ENCODE measurements at places on chromosomes 13 and 19.

- DNase-seq = no peak
These were observed 11.4 kb downstream of the CHAMP1 start for GRCh38 chr13:114325729-114326128.

DNA sequence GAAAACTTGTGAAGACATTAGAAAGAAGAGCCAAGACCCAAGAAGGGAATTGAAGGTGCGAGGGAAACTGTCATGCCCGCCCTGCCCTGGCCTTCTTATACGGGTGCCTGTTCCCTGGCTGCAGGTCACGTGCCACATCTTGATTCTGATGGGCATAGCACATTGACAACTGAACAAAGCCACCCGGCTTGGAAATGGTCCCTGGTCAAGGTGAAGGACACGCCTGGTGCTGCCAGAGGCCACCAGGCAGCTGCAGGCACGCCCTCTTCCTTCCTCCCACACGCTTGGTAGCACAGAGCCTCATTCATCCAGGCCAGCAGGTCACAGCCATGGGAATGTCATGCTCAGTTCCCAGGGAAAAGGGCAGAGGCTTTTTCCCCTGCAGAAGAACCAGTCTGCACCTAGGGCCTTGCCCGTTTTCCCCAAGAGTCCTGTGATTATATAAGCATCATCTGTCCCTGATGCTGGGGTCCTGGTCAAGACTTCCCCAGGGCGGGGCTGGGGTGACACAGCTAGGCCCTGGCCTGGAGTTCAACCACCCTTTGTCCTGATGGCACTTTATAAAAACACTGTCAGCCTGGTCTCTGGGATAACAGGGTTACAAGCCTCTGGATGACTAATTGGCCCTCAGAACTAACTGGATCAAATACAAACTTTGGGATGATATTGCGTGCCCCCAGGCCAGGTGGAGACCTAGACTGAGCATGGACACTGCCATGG lies 56.0 kb downstream of the CDADC1 start:
- no peak for DNase-seq

DNA sequence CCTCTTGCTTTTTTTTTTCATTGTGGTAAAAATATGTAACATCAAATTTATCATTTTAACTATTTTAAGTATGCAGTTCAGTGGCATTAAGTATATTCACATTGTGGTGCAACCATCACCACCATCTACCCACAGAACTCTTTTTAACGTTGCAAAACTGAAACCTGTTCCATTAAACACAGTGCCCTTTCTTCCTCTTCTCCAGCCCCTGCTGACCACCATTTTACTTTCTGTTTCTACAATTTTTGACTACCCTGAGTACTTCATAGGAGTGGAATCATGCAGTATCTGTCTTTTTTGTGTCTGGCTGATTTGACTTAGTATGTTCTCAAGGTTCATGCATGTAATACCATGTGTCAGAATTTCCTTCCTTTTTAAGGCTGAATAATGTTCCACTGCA lies 153.1 kb downstream of the FGF9 start:
- DNase-seq = no peak

DNA sequence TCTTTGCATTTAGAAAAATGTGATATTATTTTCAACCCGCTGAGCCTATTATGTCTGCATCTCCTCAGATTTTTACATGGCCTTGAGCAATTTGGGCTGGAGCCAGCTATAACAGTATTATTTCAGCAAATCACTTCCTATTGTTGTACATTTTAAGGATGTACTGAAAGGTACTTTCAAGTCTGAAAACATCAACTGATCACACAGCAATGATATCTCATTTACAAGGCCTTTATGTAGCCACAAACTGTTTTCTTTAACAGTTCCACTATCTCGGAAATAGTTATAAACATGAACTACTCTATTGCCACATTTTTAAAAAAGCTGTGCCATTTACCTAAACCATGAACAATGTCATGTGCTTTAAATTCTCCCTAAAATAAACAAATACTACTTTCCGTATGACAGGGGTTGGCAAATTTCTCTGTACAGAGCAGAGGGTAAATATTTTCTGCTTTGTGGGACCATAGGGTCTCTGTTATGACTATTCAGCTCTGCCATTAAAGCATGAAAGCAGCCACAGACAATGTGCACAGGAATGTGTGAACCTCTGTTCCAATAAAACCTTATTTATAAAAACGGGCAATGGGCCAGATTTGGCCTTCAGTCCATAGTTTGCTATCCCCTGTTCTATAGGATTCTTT lies 560.4 kb downstream of the GPC6 start:
- no peak for DNase-seq

GRCh38 chr19:8302357-8302691 lies 5.8 kb downstream of the CD320 start:
- DNase-seq = no peak

DNA sequence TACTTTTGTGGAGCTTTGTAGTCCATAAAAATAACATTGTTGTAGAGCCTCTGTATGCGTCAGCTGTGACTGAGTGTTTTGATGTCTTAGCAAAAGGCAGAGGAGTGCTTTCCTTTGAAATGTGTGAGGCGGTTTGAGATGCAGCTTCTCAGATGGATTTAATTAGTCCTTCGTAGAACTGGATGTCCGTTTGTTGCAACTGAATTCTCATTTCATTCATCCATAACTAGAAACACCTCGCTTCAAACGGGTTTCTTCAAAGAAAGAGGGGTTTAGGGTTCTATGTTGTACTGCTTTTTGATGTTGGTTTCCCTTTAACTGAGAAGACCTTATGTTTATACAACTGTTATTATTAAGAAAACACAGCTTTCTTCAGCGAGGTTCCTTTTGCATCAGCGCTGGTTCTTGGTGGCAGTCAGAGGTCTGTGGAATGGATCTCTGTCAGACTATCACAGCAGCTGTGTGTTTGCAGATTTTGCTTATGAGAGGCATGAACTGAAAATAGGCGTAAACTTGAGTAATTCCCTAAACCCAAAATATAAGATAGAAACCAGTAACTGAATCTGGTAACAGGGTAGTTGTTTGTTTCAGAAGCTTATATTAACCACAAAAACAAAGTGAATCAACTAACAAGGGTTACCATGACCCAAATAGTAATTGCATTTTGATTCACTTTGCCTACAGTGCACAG lies 194.4 kb downstream of the GGACT start:
- DNase-seq = no peak

DNA sequence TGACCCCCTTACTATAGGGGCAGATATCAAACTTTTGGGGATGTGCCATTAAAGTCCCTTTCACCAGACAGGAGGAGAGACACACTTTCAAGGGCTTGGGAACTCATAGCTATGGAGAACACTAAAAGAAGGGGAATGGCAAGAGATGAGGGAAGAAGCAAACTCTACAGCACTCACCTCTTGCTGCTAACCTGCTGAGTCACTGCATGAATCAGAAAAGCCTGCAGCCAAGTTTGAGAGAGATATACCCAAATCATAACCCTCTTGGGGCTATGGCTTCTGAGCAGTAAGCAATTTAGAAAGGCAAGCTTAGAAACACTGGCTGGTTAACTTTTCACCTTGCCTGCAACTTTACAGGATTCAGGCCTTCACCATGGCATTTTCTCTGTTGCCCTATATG lies 1028.0 kb downstream of the UQCRFS1 start:
- no peak for DNase-seq

- no peak for DNase-seq
These were observed 487.4 kb downstream of the LMO7 start for GRCh38 chr13:76123548-76123947.

DNA sequence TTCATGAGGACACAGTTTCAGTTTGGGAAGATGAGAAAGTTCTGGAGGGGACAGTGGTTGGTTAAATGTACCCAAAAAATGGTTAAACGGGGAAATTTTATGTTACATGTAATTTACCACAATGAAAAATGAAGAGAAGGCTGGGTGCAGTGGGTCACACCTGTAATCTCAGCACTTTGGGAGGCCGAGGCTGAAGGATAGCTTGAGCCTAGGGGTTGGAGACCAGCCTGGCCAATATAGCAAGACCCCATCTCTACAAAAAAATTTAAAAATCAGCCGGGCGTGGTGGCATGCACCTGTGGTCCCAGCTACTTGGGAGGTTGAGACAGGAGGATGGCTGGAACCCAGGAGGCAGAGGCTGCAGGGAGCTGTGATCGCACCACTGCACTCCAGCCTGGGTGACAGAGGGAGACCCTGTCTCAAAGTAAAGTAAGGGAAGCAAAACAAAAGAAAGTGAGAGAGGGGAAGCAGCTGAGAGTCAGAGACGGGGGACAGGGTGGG lies 17.2 kb downstream of the GNG7 start:
- no peak for DNase-seq

DNA sequence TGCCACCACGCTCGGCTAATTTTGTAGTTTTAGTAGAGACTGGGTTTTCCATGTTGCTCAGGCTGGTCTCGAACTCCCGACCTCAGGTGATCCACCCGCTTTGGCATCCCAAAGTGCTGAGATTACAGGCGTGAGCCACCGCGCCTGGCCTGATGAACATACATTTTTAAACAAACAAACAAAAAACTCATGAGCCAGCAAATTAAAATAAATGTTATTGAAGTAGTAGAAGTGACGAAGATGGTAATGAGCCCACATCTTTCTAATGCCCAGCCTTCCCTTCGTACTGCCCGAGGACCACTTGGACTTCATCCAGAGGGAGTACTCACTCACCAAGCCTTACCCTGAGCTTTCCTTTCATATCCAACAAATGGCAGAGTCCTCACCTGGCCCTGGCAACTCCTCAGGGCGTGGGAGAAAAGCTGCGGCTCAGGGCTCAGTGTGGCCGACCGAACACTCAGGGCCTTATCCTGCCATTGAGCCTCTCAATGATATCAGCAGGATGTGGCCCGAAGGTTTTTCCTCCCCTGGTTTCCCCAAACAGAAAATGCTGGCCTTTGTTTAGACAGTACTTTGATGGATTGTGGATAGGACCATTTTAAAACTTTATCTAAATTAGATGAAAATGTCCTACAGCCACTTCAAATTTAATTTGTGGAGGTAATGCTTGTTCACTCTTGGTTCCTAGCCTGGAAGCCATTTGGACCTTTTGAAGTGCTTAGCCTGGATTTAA lies 22.8 kb upstream of the ABCC4 start:
- DNase-seq = no peak

GRCh38 chr13:87696458-87696857 lies 25.3 kb downstream of the SLITRK5 start:
- DNase-seq = no peak

DNA sequence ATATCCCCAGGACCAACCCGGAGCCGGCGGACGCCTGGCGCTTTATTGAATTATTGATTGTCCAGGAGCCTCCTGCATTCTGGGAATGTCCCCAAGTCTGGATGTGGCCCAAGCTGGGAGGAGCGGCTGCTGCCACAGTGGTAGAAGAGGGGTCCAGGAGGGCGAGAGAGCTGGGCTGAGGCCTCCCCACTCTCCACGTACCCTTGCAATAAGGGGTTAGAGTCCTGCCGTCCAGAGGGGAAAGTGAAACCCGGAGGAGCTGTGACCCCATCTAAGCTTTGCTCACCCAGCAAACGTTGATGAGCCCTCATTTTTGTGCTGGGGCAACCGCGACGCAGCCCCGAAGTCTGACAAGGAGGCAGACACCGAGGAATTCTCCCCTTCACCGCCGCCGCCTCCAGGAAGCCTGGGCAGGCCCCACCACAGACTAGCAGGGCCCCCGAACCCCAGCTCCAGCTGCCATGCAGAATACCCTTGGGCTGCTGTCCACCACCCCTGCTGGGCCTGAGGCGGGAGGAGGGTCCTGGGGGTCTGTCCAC lies 1.4 kb upstream of the C2CD4C start:
- DNase-seq = no peak

DNA sequence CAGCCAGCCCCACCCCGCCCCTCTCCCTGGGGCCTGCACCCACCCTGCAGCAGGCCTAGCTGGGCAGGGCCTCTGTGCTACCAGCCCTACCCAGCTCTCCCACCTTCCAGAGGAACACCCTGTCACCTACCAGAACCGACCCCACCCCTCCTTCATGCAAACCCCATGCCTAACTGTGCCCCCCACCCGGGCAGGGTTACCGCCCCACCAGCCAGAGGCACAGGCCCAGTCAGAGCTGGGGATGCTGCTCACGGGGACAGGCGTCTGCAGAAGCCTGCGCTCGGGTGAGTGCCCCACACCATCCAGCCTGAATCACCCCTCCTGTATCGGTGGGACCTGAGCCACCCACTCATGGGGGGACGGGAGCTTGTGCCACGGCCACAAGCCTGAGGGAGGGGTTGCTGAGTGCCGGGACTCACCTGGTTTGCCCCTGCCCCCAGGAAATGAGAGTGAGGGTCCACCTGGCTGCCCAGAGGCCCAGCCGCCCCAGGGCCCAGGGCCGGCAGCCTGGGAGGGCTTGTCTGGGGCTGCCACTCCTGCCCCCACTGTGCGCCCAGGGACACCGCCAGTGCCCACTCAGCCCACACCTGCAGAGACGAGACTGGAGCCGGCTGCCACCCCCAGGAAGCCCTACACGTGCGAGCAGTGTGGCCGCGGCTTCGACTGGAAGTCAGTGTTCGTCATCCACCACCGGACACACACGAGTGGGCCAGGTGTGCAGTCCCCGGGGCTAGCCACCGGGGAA lies 3.8 kb downstream of the ZNF446 start:
- no peak for DNase-seq

GRCh38 chr19:14146789-14147216 lies 10.4 kb upstream of the ASF1B start:
- DNase-seq = no peak

DNA sequence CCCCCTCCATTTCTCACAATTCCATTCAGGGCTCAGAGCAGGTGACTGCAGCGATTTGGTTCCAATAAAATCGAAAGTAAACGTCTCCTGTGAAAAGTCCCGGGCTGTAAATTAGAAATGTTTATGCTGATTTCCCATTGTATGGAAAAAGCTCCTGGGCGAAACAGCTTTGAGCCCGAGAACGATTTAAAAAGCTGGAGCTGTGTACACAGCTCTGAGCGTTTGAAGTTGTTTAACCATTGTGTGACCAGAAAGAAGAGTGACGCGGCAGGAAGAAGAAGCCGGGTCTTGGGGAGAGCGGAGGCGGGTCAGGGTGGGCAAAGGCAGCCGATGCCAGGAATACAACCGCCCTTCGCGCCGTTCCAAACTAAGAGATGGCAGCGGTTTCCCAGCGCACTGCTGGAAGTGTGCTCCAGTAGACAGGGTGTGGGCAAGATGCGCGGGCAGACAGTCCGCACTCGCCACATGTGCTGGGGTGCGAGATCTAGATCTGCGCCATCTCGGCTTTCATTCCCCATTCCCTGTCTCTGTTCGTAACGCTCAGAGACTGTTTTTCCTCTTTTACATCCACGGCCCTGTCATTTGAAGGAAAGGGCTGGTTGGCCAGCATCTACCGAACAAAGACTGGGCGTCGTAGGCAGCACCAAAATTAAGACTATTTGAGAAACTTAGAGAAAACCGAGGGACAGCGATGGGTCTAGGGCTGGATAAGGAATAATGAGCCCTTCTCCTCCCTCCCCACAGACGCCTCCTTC lies 960 bp upstream of the GSX1 start:
- peak; percentile 19 for DNase-seq

- no peak for DNase-seq
These were observed 145.2 kb downstream of the GGACT start for GRCh38 chr13:100443278-100443997.

- no peak for DNase-seq
These were observed 204.0 kb upstream of the STARD13 start for GRCh38 chr13:33489563-33489962.

- DNase-seq = no peak
These were observed 2.8 kb downstream of the CPAMD8 start for GRCh38 chr19:17023805-17024204.

GRCh38 chr13:74061926-74062595 lies 72.1 kb downstream of the KLF12 start:
- no peak for DNase-seq

- peak; percentile 76 for DNase-seq
These were observed at the start of gene ENOX1 for GRCh38 chr13:43786766-43787517. ENOX1 (minus strand) TSS chr13:43786972.

GRCh38 chr13:97141564-97142005 lies 80.5 kb upstream of the MBNL2 start:
- DNase-seq = peak; percentile 21
